ENCODE measurements at places on chromosomes 3 and 15.
A peak's percentile ranks its signal among the peaks of the same experiment; 100 is the strongest.

DNA sequence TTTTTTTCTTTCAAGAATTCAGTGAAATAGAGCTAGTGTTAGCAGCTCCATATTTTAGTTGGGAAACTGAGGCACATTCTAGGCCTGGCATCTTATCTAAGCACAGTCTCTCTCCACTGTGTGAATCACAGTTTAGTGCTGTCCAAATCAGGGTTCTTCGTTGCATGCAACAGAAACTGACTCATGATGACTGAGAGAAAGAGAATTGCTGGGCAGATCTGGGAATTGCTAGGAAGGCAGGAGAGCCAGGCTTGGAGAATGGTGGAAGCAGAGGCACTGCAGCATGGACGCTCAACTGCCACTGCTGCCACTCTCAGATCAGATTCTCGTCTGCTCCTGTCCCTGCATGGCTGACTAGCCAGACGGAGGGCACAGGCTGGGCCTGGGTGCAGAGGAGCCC, 40.7 kb upstream of the CHST2 start:
- DNase-seq, result no peak

DNA sequence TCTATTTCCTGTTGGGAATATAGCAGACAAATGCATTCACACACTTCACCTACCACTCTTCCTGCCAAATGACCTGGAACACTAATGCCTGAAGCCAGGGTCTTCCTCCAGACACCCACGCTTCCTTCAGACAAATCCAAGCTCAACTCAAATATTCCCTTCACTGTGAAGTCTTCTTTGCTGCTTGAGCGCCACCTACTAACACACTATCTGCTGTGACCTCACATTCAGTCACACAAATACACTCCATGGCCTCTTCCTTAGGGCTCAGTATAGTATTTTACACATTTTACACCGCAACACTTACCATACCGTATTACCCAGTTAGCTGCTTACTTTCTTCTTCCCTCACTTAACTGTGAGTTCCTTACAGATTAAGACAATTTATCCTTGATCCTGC, 149.4 kb downstream of the SHOX2 start:
- DNase-seq, result no peak

DNA sequence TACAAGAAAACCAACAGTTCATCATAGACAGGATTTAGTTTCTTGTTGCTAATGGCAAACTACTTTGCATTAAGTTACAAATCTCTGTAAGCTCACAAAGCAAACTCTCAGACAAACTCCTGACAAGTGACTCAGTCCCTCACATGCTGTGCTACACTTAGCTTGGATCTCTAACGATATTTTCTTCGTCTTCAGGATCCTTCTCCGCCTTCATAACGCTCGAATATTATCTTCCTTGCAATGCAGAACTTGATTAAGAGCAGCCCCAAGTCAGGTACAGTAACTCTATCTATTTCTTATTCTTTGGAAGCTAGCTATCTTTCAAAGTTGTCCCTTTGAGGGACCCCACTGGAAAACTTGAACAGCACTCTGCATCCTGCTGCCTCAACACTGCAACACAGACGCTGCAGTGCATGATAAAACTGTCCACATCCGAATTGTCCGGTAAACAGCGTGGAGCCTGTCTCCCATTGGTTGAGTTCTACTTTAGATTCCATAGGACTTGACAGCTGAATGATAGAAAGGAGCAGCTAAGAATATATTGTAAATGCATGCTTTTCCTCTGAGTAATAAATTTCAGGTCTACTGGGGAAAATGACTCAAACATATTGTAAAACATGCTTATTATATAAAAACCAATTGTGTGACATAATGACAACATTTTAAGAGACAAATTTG, 61.3 kb downstream of the UACA start:
- no peak for DNase-seq

- no peak for DNase-seq
These were observed 707.8 kb downstream of the TUSC7 start for GRCh38 chr3:117417411-117417810.

DNA sequence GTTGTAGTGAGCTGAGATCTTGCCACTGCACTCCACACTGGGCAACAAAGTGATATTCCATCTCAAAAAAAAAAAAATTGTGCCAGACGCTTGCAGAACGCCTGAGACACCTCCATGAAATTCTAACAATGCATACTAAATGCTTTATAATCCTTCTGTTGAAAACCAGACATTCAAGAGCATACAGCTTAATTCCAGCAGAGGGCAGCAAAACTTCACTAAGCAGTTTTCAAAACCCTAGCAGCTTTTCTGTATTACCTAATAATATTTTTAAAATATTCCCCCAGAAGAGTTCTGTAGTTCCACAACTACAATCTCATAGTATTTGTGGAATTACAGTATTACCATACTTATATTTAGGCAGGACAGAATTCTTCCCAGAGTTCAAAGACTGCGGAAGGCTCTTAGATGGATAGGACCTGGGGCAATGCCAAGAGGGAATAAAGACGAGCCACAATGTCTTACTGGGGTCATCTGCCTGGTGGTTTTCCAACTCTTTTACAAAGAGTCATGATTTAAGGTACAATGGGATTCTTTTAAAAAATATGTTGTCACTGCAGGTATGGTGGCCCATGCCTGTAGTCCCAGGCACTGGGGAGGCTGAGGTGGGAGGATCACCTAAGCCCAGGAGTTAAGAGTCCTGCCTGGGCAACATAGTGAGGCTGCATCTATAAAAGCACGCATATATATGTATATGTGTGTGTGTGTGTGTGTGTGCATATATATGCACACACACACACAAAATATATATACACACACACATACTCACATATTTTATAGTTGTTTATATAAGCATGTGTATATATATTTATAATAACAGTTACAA, 19.6 kb upstream of the TASOR start:
- peak; percentile 55 for DNase-seq

DNA sequence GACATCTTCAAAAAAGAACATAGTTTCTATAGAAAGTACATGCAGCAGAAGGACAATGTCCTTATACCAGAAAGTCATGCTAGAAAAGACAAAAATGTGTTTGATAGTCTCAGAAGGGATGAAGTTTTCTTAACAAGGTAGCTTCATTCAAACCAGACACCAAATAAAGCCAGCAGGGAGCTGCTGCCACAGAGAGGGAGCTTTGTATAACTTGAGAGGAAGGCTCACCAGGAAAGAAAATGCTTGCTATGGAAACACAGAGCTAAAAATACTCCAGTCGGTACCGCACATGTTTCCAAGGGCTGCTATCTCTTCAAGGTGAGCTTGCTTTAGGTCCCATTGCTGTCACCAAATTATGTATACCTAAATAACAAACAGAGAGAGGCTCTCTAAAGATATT, 1074.8 kb upstream of the ALCAM start:
- DNase-seq, result no peak

DNA sequence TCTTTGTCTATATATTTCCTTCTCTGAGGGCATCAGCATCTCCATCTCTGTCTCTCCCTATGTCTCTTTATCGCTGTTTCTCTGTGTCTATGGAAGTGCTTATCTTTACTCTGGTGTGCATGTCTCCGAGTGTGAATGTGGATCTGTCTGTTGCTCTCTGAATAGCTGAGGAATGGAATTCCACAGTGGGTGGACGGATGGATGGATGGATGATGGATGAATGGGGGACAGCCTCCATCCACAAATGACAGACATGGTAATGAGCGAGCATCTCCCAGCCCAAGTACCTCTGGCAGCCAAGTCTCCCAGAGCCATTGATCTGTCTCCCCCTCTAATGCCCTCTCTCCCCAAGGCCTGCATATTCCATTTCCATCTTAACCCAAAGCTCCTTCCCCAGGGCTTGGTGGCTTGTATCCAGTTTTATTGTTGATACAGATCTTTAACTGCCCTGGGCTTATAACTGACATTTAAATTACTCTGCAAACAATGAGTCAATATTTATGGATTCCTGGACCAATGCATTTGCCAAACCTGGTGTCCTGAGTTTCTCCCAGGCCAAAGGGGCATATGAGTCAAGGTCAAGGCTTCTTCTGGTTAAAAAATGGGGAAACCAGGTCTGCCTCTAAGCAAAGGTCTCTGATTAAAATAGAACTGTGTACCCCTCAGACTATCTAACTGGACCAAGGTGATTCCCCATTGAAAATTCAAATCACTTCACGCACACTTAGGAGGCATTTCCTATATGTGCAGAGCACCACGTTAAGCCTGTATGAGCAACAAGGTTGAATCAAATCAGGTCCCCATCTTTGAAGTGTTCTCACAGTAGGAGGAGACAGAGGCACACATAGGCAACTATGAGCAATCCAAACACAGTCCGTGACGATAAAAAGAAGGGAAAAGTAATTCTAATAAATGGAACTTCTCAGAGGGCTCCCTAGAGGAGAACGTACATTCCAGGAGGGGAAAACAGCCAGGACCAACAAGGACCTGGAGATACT, 109.9 kb downstream of the TLE3 start:
- DNase-seq, result no peak

DNA sequence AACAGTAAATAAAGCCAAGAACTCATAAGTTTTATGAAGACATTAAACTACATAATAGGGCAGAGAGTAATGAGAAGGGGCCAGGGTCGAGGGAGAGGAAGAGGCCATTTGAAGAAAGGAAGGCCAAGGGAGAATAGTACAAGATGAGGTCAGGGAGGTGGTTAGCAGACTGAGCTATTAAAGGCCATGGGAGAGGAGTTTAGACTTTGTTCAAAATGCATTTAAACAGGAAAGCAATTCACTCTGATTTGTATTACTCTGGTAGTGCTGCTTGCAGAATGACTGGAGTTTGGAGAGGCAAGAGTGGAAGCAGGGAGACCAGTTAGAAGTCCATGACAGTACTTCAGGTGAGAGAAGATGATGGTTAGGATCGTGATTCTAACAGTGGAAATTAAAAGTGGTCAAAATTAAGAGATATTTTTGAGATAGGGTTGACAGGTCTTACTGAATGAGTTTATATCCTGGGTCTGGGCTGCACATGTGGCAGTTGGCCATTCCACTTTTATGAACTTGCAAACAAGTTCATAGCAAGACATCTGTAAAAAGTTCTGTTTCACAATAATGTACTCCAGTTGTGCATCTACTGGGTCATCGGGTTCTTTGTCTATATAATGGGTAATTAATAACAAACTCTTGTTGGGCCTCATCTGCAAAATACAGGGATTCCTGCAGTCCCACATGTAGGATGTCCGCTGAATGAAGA, 16.3 kb downstream of the PPP2R3A start:
- no peak for DNase-seq

- DNase-seq, result no peak
These were observed 265.0 kb downstream of the EPHA3 start for GRCh38 chr3:89372456-89372855.

DNA sequence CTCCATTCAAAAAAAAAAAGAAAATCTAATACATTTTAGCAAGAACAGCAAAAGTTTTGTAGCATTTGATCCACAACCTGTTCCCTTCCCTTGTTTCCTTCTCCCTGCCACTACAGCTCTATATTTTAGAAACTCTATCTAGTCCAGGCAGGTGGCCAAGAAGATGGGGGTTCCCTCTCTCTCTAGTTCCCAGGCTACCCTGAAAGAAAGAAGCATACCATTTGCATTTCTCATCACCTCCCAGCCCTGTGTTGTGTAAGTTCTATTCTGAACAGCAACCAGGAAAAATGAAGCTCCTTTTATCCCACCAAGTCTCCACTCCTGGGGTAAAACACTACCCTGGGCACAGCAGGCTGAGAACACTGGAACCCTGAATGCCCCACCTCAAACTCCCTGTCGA, 100.0 kb downstream of the PCCB start:
- no peak for DNase-seq

- DNase-seq, result no peak
These were observed 5.7 kb downstream of the NR2F2 start for GRCh38 chr15:96336108-96336595.

DNA sequence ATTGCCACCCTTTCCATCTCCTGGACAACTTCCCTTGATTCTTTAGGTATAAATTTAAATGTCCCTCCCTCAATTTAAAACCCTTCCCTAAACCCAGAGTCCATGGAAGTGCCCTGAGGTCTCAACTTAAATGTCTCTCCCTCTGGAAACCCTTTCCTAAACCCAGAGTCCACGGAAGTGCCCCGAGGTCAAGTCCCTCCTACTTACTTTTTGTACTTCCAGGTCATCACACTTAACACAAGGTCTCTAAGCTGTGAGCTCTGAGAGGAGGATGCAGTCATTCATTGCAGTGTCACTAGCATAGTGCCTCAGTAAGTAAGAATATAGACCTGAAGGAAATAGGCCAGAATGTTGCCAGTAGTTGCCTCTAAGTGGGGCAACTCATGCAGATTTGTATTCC, 78.2 kb upstream of the BNC1 start:
- DNase-seq, result no peak

- no peak for DNase-seq
These were observed 313.1 kb downstream of the WDR72 start for GRCh38 chr15:53446376-53446775.

GRCh38 chr3:170089862-170090600, 52.2 kb downstream of the GPR160 start:
- DNase-seq, result no peak

- no peak for DNase-seq
These were observed 181.6 kb downstream of the CFAP20DC start for GRCh38 chr3:58868097-58868779.

DNA sequence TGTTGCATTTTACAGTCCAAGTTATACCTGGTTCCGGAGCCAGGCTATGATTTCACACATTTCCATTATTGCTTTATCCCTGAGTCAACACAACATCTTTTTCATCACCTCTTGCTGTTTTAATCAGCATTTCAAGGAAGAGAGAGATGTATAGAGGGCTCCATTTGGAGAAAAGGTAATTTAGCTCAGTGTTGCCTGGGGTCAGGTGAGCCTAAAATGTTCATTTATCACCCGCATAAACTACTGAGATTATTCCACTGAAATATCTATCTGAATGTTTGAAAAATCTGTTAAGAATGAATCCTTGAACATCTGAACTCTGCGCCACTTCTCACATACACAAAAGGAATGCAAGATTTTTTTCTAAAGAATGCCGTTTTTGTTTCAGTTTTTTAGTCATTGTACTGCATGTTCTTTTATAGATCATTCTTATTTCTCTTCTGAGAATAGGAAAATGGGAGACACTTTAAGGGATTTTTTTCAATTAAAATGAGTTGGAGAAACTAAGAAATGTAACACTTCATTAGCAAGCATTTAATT, 51.5 kb upstream of the AGTR1 start:
- DNase-seq, result no peak

DNA sequence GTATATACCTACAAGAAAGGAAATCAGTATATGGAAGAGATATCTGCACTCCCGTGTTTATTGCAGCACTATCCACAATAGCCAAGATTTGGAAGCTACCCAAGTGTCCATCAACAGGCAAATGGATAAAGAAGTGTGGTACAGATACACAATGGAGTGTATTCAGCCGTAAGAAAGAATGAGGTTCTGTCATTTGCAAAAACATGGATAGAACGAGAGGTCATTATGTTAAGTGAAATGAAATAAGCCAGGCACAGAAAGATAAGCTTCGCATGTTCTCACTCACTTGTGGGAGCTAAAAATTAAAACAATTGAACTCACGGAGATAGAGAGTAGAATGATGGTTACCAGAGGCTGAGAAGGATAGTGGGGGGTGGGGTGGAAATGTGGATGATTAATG, 53.1 kb downstream of the FAM81A start:
- no peak for DNase-seq

GRCh38 chr3:107870943-107871638, 219.7 kb downstream of the CD47 start:
- DNase-seq, result no peak

Measured in stimulated activated CD4-positive, alpha-beta T cell treated with anti-CD3 and anti-CD28 coated beads, Interleukin-2, amount 100 ng/mL, for 24 hours (primary cell).